CD8-positive, alpha-beta memory T cell (primary cell): ENCODE measurements at places on chromosomes 2 and 18. TPM values are rescaled to one million over a fixed set of nuclear protein-coding genes. Genes with fewer than 3 reads are reported as not detected.

DNA sequence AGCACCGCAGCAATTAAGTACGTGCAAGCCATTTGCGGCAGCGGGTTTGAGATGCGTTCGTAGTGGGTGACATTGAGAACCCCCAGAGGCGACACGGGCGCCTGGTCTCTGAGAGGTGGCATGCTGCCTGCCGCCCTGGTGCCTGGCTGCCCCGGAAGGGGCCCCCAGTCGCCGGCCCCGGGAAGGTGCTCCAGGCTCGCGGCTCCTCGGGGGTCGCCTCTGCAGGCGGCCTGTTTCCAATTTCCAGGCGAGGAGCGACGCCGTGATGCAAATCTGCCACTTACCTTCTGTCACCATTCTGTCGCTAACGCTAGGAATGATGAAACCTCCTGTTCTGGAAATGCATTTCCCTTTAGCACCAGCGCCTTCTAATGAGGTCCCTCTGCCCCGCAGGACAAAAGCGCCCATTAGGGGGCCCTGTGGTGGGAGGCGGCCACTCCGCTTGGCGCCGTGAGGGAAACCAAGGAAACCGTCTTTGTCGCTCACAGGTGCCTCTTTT is 13.0 kb downstream of the KIF5C start:
- H3K4me3 ChIP-seq = peak overlapping the region; percentile 16
- H3K27me3 ChIP-seq = peaks cover 5% of the 10 kb centered on the region
- H3K4me1 ChIP-seq = peaks cover 14% of the 10 kb centered on the region
- no peaks in the 10 kb centered on the region for H3K36me3 ChIP-seq
- no peak for DNase-seq

GRCh38 chr2:50126845-50127244 is 905.1 kb downstream of the NRXN1 start:
- no peaks in the 10 kb centered on the region for H3K4me1 ChIP-seq
- H3K4me3 ChIP-seq = no peak overlapping the region
- H3K27me3 ChIP-seq = no peaks in the 10 kb centered on the region
- no peaks in the 10 kb centered on the region for H3K36me3 ChIP-seq

DNA sequence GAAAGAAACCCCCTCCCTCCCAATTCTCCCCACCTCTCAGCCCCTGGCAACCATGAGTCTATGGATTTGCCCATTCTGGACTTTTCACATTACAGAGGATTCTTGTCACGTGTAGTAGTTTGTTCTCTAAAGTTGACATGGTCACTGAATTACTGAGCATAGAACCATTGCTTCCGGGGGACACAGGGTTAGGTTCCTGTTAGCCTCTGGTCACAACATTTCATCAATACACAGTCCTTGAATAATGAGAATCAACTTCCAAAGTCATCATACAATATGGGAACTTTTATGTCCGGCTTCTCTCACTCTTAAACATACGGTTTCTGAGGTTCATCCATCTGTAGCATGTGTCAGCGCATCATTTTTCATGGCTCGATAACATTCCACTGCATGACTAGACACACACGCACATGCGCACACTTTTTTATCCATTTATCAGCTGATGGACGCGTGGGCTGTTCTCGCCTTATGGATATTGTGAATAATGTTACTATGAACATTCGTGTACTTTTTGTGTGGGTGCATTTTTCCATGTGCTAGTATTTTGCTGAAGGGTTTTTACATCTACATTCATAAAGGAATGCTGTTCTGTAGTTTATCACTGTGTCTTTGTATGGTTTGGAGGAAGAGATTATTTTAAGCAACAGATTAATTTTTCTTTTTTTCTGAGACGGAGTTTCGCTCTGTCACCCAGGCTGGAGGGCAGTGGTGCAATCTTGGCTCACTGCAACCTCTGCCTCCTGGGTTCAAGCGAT is 48.1 kb downstream of the PARD6G start:
- H3K27ac ChIP-seq = no peak overlapping the region
- DNase-seq = no peak
- no peaks in the 10 kb centered on the region for H3K36me3 ChIP-seq
- H3K4me3 ChIP-seq = no peak overlapping the region
- no peaks in the 10 kb centered on the region for H3K4me1 ChIP-seq

DNA sequence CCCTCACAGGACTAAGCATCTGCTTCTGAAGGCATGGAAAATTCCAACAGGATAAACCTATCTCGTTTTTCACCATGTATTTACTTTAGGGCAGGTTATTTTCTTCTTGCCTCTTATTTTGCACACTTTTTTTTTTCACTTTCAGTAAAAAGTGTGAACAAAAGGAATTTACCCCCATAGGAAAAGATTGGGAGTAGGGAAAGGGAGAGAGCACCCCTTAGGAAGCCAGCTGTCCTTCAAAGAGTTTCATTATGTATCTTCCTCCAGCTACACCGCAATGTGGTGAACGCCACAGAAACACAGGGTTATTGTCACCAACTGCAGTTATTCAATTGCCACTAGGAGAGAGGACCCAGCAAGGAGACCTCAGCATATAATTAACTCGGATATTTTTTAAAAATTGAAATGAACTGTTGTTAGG is 286.2 kb upstream of the VRK2 start:
- H3K4me3 ChIP-seq = no peak overlapping the region
- H3K4me1 ChIP-seq = peaks cover 4% of the 10 kb centered on the region
- peaks cover 3% of the 10 kb centered on the region for H3K27me3 ChIP-seq
- H3K27ac ChIP-seq = no peak overlapping the region

DNA sequence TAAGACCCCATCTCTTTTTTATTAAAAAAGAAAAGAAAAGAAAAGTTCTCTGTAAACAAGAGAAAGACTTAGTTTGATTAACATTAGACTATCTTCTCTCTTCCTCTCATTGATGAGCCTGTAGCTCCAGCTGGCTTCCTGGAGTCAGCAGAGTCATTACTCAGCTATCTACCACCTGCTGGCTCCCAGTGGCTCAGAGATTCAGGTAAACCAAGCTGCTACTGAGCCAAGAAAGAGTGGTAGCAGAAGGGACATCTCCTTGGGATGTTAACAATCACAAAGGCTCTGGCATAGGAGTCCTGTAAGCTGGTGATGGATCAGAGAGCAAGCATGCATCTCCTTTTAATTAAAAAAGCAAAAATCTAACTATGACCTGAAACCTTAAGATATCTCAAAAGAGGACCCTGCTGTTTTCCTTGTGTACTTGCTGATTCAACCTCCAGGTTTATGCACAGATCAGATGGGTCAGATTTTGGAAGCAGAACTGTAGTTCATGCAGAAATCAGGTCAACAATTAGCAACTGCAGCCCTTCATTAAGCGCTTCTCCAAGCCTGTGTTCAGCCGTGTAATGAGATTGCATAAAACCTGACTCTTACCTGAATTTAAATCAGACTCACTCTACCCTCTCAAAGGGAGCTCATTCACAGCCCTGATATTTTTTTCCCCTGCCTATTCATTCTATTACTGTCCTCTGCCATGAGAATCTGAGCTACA is 225.8 kb downstream of the RNF152 start:
- H3K27me3 ChIP-seq = peaks cover 6% of the 10 kb centered on the region
- H3K36me3 ChIP-seq = no peaks in the 10 kb centered on the region
- no peak for DNase-seq

DNA sequence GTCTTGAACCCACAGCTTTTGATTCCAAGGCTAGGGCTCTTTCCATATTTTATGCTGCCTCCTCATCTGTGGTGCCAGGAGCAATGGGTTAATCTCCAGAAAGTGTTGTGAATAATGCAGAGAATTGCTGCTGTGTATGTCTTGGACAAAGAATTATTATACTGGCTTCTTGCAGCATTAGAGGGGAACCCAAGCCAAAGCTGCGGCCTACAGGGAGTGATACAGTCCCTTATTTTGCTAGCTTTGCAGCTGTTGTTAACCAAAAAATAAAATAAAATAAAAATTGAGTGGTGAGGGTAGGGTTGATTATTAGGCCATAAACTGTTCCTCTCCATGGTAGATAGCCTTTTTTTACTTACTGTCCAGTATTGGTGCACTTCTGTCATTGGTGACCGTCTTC is 16.7 kb downstream of the WIPF1 start:
- no peak overlapping the region for H3K4me3 ChIP-seq
- H3K36me3 ChIP-seq = peaks cover 90% of the 10 kb centered on the region
- no peak for DNase-seq
- H3K4me1 ChIP-seq = peaks cover 74% of the 10 kb centered on the region

DNA sequence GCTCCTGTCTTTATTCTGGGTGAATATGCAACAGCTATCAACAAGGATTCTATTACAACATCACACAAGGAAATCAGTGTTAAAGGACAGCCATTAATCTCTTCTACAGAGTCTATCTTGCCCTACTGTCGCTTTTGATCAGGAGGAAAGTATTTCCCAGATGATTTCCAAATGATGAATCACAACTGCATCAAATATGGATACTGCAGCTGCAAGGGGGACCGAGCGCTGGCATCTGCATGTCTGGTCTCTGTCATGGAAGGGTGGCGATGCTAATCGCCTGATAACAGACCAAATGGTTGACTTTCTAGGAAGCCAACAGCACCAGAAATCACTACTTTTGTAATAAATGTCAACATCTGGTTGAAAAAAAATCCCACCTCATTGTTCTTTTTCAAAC is 21.2 kb upstream of the OR6B3 start:
- H3K36me3 ChIP-seq = no peaks in the 10 kb centered on the region
- H3K4me3 ChIP-seq = no peak overlapping the region
- no peak for DNase-seq
- H3K27me3 ChIP-seq = no peaks in the 10 kb centered on the region
- H3K27ac ChIP-seq = no peak overlapping the region

DNA sequence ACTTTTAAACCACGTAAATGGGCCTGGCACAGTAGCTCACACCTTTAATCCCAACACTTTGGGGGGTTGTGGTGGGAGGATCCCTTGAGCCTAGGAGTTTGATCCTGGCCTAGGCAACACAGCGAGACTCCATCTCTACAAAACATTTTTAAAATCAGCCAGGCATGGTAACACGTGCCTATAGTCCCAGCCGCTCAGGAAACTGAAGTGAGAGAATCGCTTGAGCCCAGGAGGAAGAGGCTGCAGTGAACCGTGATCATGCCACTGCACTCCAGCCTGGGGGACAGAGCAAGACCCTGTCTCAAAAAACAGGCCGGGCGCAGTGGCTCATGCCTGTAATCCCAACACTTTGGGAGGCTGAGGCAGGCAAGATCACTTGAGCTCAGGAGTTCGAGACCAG is 12.2 kb downstream of the ROCK1 start:
- H3K27me3 ChIP-seq = no peaks in the 10 kb centered on the region
- no peak for DNase-seq
- no peak overlapping the region for H3K27ac ChIP-seq
- H3K4me1 ChIP-seq = peaks cover 61% of the 10 kb centered on the region

GRCh38 chr18:7512348-7512747 is 54.8 kb upstream of the PTPRM start:
- H3K4me3 ChIP-seq = no peak overlapping the region
- H3K27ac ChIP-seq = no peak overlapping the region
- H3K4me1 ChIP-seq = no peaks in the 10 kb centered on the region
- H3K27me3 ChIP-seq = no peaks in the 10 kb centered on the region
- H3K36me3 ChIP-seq = no peaks in the 10 kb centered on the region
- DNase-seq = no peak

IL1A gene
- total RNA-seq = 2.2 TPM

AMER3 gene
- not detected for total RNA-seq
